ENCODE measurements at places on chromosomes 3 and 15.

GRCh38 chr3:145911016-145911415, 250.0 kb downstream of the PLOD2 start:
- DNase-seq = no peak

- DNase-seq = no peak
These were observed 3.2 kb upstream of the SLC7A14 start for GRCh38 chr3:170589113-170589512.

DNA sequence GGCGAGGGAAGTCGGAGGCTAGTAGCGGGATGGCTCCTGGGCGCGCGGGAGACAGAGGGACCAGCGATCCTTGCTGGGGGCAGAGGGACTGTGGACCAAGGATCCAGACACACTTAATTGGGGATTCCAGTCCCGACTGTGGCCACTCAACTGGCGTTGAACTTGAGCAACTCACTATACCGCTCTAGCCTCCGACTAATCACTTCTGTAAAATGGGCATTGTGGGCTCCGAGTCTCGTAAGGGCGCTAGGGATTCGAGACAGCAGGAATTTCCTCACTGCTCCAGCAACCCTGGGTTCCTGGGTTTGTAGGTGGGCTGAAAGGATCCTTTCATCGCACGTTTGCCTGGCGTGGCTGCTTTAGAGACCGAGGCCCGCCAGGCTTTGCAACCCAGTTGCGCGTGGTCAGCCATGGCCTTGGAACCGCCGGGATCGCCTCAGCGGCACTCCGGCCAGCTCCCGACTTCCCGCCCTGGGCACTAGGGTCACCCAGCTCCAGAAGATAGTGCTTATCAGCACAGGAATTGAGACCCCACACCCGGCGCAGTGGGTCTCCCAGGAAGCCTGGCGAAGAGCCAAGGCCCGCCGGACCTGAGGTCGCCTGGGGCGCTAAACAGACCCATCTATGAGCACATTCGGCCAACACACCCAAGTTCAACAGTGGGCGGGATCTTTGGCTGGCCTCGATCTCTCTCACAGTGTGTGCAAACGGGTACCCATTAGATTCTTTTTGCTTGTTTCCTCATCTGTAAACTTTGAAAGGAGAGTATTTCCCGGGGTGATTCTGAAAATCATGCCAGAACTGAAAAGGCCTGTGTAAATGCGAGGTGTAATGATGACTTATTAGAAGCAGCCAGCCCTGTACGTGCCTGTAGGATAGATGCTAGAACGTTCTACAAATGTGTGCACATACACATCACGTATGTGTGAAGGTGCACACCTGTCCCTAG, 9.9 kb downstream of the FOXL2 start:
- DNase-seq = no peak

- DNase-seq = no peak
These were observed 216.0 kb downstream of the NTRK3 start for GRCh38 chr15:88040516-88040915.

DNA sequence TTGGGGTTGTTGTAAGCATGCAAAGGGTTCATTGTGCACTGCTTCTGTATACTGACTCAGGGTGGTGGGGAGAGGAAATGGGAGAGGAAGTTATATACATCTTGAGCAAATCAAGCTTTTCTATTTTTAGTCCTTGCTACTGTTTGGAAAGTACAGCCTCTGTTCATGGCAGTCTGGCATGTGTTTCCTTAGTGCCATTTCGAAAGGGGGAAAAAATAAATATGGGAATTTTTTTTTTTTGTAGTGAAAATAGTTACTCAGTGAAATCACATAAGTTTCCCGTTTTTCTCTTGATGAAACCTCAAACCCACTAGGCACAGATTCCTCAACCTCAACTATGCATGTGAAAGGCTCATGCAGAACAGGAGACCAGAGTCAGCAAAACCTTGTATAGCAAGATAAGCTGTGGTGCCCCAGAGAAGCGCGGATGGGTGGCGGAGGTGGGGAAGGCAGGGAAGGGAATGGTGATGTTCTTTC, 353.3 kb downstream of the LPP start:
- DNase-seq = peak; percentile 8

DNA sequence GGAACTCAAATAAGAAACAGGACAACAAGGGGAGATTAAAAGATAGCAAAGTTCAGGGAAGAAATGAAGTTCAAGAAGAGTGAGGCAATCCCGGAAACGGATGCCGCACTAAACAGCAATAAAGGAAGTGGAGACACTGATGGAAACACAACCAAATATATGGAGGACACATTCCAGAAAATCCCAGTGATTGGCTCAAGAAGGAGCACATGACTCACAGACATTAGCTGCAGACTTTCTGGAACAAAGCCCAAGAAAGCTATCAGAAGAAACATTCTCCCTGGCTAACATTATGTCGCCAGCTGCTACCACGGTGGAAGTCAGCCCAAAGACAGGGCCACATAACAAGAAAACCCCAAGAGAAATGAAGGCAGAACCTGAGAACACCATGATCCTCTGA, 18.1 kb upstream of the VGLL4 start:
- no peak for DNase-seq

- no peak for DNase-seq
These were observed 154.6 kb downstream of the MAGI1 start for GRCh38 chr3:65884071-65884470.

DNA sequence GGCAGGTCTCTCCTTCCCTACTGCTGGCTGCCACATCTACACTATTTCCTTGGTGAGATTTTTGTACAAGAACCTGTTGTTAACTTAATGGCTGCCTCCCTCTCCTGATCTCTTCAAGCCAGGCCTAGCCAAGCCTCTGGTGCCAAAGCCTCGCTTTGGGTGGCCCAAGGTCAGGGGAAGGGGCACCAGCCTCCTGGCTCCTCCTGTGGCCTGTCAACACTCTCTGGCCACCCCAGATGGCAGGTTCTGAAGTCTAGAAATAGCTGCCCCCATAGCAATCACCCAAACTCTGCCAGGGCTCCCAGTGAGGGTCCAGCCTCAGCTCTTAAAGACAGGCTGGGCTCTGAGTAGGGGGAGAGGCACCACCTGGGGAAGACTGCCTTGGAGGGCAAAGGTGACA, 5.0 kb downstream of the IFRD2 start:
- DNase-seq = no peak

- no peak for DNase-seq
These were observed 161.5 kb upstream of the PFN2 start for GRCh38 chr3:150132101-150132749.

DNA sequence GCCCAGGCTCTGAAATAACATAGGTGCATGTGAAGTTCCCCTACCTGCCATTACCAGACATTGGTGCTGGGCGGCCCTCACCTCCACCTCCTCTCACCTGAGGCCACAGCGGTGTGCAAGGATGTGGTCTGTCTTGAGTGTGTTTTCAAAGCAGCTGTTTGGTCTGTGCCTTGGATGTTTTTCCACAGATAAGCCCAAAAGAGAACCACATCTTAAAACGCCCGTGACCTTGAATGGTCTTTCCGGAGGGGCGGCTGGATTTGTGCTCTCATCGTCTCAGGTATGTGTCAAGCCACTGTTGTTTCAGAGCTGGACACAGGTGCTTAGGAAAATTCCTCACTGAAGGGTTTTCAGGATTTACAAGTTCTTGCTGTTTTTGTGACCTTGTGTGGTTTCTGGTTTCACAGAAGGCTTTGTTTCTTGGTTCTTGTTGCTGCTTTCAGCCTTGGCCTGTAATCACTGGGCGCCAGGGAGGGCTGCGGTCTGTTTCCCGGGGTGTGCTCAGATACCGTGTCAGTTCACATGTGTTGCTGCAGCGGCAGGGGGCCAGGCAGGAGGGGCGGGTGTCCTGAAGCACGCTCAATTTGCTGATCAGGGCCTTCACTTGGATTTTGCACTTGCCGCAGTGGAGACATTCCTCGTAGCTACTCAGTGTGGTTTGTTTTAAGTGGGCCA, 128.4 kb downstream of the IGF1R start:
- peak; percentile 78 for DNase-seq

DNA sequence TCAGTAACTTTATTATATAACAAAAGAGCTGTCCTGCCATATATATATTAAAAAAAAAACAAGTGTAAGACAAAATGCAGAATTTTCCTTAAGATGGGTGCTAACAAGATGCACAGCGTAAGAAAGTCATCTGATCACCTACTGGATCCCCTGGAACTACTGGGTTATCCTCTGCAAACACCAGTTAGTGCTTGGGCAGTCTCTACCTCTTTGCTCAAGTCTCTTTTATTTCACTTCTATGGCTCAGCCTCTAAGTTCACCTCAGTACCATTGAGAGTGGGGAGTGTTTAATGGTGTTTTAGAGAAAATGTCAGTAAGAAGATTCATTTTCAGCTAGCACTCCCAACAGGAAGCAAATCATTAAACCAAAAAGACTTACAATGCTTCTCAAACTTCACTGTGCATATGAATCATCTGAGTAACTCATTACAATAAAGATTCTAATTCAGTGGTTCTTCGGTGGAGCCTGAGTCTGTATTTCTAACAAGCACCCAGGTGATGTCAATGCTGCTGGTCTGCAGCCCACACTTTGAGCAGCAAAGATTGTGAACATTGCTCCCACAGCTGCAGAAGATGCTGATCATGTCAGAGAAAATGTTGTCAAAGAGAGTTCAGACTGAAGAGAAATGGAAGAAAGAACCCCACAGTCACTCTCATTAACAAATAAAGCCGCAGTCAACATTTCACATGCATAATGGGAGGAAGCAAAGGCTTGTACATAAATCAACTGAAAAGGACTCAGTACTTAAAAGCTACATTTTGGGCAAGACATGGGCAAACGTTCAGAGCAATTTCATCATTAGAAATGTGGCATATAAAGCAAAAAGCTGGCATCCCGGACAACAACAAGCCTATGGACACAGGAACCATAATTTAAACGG, 227.1 kb upstream of the ATP11B start:
- DNase-seq = no peak

- no peak for DNase-seq
These were observed 143.2 kb downstream of the DNAJB8 start for GRCh38 chr3:128323206-128324081.

DNA sequence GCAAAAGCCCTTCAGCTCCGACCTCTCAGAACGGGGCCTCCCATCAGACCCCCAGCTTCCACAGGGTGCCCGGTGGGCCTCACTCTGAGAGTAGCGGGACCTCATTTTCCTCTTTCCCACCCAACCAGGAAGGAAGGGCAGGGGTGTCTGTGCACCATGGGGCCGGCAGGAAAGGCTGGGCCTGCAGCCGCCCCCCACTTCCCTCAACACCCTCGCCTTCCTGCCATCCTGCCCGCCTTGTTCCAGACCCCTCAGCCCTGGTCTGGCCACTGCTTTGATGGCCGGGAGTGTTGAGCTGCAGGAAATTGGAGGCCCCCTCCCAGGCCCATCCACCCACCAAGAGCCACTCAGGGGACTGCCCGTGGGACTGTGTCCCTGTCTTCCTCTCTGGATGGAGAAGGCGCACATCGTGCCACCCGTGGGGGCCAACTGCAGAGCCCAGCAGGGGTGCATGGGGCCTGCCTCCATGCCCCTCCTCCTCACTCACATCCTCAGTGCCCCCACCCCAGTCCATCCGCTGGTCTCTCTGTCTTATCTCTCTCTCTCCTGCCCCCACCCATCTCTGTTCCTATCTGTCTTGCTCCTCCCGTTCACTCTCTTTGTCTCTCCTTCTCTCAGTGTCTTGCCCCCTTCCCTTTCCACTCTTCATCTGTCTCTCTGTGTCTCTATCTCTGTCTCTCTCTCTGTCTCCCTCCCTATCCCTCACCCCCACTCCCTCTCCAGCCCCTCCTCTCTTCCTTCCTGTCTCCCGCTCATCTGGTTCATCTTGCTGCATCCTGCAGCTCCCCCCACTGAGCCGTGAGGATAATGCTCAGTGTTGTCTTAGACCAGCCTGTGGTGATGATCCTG, 1.8 kb upstream of the PLXND1 start:
- DNase-seq = no peak

DNA sequence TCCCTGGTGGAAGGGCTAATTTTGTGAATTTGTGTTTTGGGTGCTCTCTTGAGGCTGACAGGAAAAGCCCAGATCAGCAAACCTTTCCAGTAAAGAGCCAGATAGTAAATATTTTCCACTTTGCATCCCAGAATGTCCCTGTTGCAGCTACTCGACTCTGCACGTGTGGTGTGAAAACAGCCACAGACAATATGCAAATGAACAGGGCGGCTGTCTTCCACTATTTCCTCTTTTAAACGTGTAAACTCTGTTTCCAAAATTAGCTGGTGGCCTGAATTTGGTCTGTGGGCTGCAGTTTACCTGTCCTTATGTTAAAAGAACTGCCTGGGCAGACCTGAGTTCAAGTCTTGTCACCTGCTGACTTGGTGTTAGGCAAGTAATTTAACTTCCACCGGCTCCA, 202.7 kb downstream of the EDEM1 start:
- DNase-seq = no peak

- no peak for DNase-seq
These were observed 7.3 kb downstream of the FBLN2 start for GRCh38 chr3:13556207-13556606.

- DNase-seq = no peak
These were observed 7.7 kb downstream of the PLD1 start for GRCh38 chr3:171802590-171802956.

DNA sequence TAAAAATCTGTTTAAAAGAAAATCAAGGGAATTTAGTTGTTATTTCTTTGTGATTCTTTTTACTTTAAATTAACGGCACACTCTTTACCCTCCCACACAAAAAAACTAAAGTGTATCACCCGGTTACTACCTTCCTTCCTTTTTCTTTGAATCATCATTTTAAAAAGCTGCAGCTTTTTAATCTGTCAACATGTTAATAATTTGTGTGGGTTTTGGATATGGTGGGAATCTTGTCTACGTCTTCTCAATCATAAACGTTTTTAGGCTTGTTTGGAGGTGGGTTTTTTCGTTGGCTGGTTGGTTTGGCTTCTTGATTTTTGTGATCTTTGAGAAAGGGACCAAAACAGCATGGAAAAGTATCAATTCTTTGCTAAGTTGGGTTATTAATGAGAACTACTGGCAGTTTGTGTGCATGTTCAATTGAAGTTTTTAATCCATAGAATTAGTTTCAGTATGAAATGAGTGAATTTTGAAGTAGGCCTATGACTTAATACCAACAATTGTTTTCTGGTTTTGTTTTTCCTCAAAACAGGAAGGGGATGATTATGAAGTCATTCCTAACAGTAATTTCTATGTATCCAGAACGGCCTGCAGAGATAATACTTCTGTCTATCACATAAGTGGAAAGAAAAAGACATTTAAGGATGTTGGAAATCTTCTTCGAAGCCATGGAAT, 4.5 kb downstream of the SMC4 start:
- DNase-seq = no peak

DNA sequence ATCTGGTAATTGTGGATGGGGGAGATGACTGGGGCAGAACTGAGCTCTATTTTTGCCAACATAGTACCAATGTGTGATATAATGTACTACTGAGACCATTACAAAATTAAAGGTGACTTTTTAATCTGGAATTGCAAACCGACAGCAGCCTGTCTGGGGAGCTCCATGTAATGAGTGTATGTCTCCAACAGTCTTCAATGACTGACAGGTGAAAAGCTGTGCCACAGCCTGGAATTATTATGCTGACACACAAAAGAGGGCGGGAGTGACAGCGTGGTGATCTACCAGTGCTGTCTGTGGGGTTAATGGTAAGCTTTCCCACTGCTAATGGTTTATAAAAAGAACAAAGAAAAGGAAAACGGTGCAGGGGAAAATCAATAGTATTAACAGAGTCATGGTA, 143.4 kb downstream of the CLSTN2 start:
- DNase-seq = no peak
